ENCODE measurements at places on chromosomes 3 and 15.

GRCh38 chr15:58039079-58040035 is 26.2 kb downstream of the ALDH1A2 start:
- DNase-seq: no peak

GRCh38 chr3:177611752-177612334 is 414.6 kb upstream of the TBL1XR1 start:
- DNase-seq: no peak

DNA sequence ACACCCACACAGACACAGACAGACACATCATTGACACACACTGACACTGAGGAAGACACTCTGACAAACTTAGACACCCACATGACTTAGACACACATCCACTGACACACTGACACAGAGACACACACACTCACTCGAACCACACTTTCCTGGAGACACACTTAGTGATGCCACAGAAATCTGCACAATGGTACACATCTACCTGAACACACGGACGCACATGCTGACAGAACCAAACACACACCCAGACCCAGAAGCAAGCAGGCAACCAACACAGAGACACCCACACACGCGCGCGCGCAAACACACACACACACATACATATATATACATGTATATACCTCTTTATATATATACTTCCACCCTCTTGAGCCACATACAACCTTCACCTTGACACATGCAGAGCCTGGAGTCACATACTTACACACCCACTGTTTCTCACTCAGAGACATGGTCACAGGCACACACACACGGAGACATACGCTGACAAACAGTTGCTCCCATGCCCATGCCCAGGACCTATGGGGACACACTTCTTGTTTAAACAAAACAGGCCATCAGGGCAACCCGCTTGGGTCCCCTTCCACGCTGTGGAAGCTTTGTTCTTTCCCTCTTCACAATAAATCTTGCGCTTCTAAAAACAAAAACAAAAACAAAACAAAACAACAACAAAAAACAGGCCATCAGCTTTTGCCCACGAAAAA is 913 bp upstream of the SCN5A start:
- DNase-seq: no peak

- no peak for DNase-seq
Measured at GRCh38 chr3:115999001-115999585, 375.8 kb downstream of the GAP43 start.

- no peak for DNase-seq
Measured at GRCh38 chr15:69537901-69538300, 85.3 kb downstream of the RPLP1 start.

DNA sequence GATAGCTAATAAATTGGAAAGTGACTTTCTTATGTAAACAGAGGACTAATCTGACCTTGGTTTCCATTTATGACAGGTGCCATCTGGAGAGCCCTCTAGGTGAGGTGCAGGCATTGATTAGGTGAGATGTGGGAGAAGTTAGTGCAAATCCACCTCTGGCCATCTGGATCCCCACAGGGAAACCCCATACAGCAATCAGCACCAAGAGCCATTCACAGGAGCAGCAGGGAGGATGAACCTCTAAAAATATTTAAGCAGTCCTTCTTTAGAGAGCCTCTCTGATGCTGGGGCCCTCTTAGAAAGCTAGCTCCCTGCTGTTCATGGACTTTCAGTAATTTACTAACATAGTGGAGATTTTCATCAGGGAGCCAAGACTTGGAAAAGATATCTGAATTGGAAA is 69.3 kb downstream of the CLSTN2 start:
- DNase-seq: no peak

- DNase-seq: peak; percentile 39
Measured at GRCh38 chr15:77507143-77507897, 86.6 kb downstream of the HMG20A start.

DNA sequence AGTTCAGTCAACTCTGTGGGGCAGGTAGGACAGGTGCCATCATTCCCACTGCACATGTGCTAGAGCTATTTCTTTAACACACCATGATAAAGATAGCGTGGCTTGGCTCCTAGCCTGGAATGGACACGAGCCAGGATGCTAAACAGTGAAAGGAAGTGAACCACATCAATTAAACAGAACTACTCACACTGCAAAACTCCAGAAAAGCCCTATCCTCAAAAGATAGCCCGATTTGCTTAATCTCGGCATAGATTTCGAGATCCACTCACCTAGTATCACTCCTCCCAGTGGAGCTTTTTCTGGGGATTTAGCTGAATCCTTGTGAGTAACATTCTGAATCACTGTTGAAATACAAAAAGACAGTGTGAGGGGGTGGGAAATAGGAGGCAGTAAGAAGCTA is 118.0 kb downstream of the ABI3BP start:
- peak; percentile 93 for DNase-seq

- DNase-seq: no peak
Measured at GRCh38 chr3:242602-243355, 46.2 kb downstream of the CHL1 start.

GRCh38 chr3:194293546-194294198 is 57.5 kb downstream of the CPN2 start:
- no peak for DNase-seq

DNA sequence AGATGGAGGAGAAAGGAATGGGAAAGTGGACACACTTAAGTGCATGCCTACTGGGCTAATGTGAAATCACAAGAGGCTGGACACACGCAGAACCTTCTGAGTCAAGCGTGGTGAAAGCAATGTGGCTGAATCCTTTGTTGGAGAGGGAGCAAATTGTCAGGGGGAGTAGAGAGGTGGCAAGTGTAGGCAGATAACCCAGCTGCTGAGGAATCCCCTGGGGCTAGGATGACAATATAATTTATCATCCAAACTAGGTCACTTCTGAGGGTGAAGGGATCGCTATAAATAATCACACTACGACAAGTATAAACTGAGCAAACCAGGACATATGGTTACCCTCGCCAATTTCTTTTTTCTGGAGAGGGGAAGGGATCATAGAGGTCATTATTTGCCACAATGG is 28.7 kb downstream of the TAMM41 start:
- DNase-seq: peak; percentile 90

GRCh38 chr15:84950570-84951111 is 31.0 kb upstream of the PDE8A start:
- DNase-seq: no peak

- DNase-seq: peak; percentile 28
Measured at GRCh38 chr15:51750792-51751696, at the start of gene TMOD2. TSS of gene TMOD2 (plus strand) at chr15:51751597. CDS start at chr15:51766442, 14,845 bp downstream.

GRCh38 chr15:28165791-28166190 is 66.7 kb upstream of the OCA2 start:
- DNase-seq: no peak

GRCh38 chr3:20645340-20645739 is 459.3 kb upstream of the SGO1 start:
- DNase-seq: no peak

- peak; percentile 70 for DNase-seq
Measured at GRCh38 chr15:39589193-39589814, 8.4 kb downstream of the THBS1 start.

- no peak for DNase-seq
Measured at GRCh38 chr3:16670191-16670590, 65.0 kb upstream of the DAZL start.

DNA sequence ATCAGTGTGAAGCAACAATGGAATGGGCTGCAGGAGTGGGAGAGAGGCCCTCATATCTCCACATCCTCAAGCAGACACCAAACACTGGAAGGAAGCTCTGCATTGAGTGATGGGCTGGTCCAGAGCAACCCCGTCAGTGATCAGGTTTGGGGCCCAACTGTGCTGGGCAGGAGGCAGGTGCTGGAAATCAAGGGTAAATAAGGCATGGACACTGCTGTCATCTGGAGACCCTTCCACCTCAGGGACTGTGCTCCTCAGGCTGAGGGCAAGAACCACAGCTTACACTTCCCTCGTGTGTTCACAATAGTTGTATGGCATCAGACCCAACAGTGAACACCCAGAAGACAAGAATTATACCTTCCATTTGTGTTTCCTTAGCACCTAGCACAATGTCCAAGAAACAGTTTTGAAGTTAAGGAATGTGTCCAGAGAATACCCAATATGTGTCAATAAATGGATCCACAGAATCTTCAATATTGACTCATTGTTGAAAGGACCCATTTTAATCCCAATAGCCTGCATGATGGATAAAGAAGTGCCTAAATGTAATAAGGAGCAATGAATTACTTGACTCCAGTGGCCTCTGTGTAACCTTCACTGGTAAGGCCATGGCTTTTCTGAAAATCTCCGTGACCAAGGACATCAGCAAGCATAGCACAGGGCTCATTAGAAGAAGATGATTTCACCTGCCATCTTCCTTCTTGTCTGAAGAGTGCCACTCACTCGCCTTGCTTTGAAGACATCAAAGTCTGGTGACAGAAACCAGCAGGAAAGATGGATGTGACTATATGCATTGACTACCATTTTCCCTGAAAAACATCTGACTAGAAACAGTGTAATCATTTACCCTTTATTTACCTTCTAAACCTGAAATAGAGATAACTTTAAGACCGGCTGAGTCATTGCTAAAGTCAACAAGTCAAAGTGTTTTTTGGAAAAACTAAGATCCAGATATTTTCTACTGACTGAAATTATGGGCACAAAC is 7.0 kb upstream of the AHSG start:
- no peak for DNase-seq

- no peak for DNase-seq
Measured at GRCh38 chr3:50480471-50480870, 23.0 kb downstream of the CACNA2D2 start.

- peak; percentile 37 for DNase-seq
Measured at GRCh38 chr15:73601451-73602445, 31.4 kb downstream of the NPTN start.

- DNase-seq: peak; percentile 43
Measured at GRCh38 chr3:51975852-51976549, 1.1 kb downstream of the ABHD14A start.

GRCh38 chr3:66488492-66488891 is 12.3 kb downstream of the LRIG1 start:
- DNase-seq: no peak

- DNase-seq: no peak
Measured at GRCh38 chr3:160355826-160356225, 43.2 kb downstream of the IFT80 start.

DNA sequence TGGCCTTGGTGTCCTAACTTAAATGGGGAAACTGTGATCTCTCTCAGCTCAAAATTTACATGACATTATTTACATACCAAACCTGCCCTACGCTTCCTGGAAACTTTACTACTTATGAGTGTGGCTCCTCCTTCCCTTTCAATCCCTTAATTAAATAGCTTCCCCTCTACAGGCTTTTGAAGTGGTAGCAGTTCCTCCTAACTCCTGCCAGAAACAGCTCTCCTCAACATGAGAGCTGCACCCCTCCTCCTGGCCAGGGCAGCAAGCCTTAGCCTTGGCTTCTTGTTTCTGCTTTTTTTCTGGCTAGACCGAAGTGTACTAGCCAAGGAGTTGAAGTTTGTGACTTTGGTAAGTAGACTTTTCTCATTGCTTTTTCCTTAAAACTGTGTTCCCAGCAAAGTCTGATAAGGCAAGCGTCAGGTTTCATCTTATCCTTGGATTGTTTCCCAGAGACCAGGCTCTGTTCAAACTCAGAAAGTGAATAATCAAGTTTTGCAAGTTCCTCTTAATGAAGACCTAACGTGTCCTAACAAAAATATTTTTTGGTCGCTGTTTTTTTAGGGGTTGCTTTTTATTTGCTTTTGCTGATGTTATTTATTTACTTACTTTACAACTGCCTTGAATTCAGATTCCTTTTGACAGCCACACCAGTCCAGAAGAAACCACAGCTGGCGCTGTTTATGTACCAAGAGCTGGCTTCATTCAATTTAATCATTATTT is at the start of gene ACP3:
ACP3 (plus strand) TSS at position 179 of the 720 bp plus-strand sequence; CDS start at position 229, 50 bp downstream.
- DNase-seq: peak; percentile 62

- no peak for DNase-seq
Measured at GRCh38 chr3:139654637-139655365, 23.0 kb downstream of the NMNAT3 start.

DNA sequence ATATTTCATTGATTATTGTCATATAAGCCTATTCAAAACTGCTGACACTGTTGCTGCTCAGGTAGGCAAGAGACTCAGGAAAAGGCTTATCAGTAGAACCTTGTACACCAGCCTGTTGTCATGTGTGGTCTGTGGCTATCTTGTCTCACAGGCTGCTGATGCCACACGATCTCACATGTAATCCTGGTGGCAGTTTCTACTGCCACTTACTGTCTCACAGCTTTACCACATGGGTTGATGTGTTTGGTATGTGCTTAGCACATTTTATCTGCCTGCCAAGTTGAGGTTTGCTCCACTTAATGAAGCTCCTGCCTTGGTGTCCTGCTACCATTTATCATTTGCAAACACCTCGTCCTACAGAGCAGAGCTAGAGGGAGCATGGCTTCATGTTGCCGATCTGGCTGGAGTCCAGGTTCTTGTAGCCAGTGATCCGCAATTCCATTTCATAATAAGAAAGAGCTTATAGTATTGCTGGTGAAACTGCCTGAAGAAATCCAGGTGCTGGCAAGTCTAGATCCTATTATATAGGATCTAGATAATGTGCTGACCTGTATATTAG is 637.9 kb downstream of the NLGN1 start:
- DNase-seq: no peak

DNA sequence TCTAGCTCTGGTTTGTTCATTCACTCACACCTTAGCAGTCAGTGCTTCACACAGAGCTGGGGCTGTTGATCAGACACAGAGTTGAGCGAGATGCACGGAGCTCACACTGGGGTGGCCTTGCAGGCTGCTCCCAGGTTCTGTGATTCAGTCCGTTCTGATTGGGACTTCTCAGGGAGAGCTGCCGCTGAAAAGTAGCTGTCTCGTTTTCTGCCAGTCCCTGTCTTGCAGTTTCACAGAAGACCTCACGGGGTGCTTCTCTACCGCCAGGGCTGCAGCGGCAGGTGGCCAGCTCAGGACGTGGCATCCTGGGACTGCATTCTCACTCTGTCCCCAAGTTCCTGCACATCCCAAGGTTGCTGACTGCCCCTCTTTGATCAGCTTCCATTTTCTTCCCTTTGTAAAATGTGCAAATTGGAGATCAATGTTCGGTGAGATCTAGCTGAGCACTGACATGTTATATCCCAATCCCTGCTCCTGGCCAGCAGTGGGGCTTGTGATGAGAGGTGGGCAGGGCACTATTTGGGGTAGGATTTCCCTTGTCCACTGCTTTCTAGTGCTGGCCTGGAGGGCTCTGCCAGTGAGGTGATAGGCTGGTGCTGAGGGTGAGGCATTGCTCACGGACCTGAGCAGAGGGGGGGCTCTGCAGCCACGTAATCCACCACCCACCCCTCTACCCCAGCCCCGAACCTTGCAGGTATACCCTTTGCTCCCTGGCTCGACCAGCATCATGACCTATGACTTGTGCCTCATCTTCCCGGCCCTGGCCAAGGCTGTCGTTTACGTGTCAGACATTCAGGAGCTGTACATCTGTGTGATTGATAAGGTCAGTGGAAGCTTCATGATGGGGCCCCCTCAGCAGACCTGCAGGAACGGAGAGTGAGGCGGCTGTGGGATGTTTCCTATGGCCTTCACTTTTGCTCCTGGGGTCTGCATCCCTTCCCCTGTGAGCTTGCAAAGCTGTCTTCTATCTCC is 5.3 kb upstream of the TXNRD3 start:
- no peak for DNase-seq

- peak; percentile 6 for DNase-seq
Measured at GRCh38 chr3:167852216-167852615, 116.7 kb downstream of the SERPINI1 start.

GRCh38 chr3:3816034-3816433 is 16.8 kb downstream of the LRRN1 start:
- no peak for DNase-seq

GRCh38 chr15:69595009-69595791 is 142.6 kb downstream of the RPLP1 start:
- DNase-seq: peak; percentile 76

Data from M059J (cell line).